ENCODE measurements at places on chromosomes 16 and 17. TPM values are rescaled to one million over a fixed set of nuclear protein-coding genes. Genes with fewer than 3 reads are reported as not detected.

Gene FOXC2
- 0.18 TPM for total RNA-seq

Gene C16orf96
- total RNA-seq, result not detected

Gene SLFN12
- total RNA-seq, result 182 TPM

Gene GSDMA
- total RNA-seq, result not detected

Gene KRTAP16-1
- total RNA-seq, result not detected

Gene RNF151
- total RNA-seq, result not detected

Gene QPRT
- total RNA-seq, result not detected

Gene IRF8
- total RNA-seq, result 35.6 TPM

Gene C16orf86
- total RNA-seq, result 3.5 TPM

Gene TSPOAP1
- 9.0 TPM for total RNA-seq

Gene TMEM11
- total RNA-seq, result 8.4 TPM

Gene TP53TG3B
- not detected for total RNA-seq

Gene SAT2
- total RNA-seq, result 26.3 TPM

Gene CD300H
- not detected for total RNA-seq

Gene MT1A
- 4.3 TPM for total RNA-seq

Gene TUFM
- 49.8 TPM for total RNA-seq

Gene MAF
- 16.7 TPM for total RNA-seq

Gene ATAD5
- 0.58 TPM for total RNA-seq

Gene CCDC200
- total RNA-seq, result not detected

Gene EVI2B
- 1.5 TPM for total RNA-seq

Gene ATP2C2
- 3.0 TPM for total RNA-seq

Gene SSTR5
- total RNA-seq, result not detected

Gene SYNGR2
- total RNA-seq, result 68.3 TPM

Gene TAC4
- not detected for total RNA-seq

Gene CBLN1
- total RNA-seq, result not detected

Gene MYH1
- not detected for total RNA-seq

Gene RASL10B
- 0.43 TPM for total RNA-seq

Gene C17orf67
- not detected for total RNA-seq

Gene TBC1D26
- not detected for total RNA-seq

Gene TMEM220
- not detected for total RNA-seq

Gene RTN4RL1
- 0.92 TPM for total RNA-seq

Gene ENPP7
- not detected for total RNA-seq

Gene CEMP1
- total RNA-seq, result not detected

Gene HOXB1
- not detected for total RNA-seq

Gene FOXJ1
- total RNA-seq, result 1.3 TPM

Gene TMEM238L
- total RNA-seq, result 72.4 TPM

Gene DNAI2
- not detected for total RNA-seq

Gene PIRT
- total RNA-seq, result under 0.01 TPM

Gene KCNH4
- total RNA-seq, result not detected

Gene PCGF2
- total RNA-seq, result 6.4 TPM

Gene CDRT4
- total RNA-seq, result not detected

Gene P2RX1
- total RNA-seq, result 2.4 TPM

Gene CMTM1
- not detected for total RNA-seq

Gene ZMYND15
- not detected for total RNA-seq

Gene TBC1D28
- not detected for total RNA-seq

Gene DCAF7
- 20.0 TPM for total RNA-seq
